Left lung (tissue), 14 donors: ENCODE measurements at places on chromosomes 16 and 17. TPM values are rescaled to one million over a fixed set of nuclear protein-coding genes. Genes with fewer than 3 reads are reported as not detected.
A peak's percentile ranks its signal among the peaks of the same experiment; 100 is the strongest.

The PPM1E gene
- polyA plus RNA-seq, result 0.68 TPM

GRCh38 chr16:20073203-20074098, at the start of gene GPR139:
GPR139 (minus strand) TSS chr16:20073890; CDS start chr16:20073616, 274 bp downstream.
- DNase-seq, result no peak

DNA sequence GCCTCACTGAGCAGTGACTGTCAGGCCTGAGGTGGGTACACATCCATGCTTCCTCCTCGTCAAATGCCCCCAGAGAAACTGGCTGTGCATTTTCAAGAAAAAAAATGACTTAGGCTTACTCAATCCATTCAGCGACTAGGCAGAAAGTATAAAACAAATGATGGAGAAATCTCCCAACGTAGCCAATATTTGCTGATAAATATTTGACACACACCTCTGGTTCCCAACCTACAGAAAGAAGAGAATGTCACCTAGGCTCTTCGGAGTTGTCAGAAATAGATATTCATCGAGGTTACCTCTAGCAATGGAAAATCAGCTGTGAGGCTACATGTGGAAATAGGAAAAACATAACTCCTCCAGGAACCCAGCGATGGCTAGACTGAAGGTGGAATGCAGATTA, 12.4 kb upstream of the TOM1L1 start:
- DNase-seq, result no peak

The ADGRG3 gene
- polyA plus RNA-seq, result 0.70 TPM

DNA sequence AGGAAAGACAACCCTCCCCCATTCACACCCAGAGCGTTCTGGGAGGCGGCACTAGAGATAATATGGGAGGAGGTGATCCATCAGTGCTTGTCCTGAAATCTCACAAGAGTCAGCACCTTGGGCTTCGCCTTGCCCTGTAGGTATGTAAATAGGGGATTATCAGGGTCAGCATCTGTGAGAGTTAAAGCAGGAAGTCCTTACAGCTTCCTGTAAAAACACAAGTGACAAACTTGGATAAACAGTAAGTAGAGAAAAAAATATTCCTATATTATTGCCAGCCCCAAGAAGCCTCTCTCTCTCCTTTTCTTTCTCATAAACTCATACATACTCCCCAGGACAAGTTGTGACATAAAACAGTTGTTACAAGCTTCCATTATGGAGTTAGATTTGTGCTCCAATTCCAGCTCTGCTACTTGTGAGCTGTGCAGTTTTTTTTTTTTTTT, 187.7 kb downstream of the MAF start:
- DNase-seq, result no peak

The NRN1L gene
- 1.1 TPM for polyA plus RNA-seq

The SCRN2 gene
- 36.6 TPM for polyA plus RNA-seq

- no peak for DNase-seq
These were observed 7.3 kb downstream of the CMTM4 start for GRCh38 chr16:66689282-66689681.

DNA sequence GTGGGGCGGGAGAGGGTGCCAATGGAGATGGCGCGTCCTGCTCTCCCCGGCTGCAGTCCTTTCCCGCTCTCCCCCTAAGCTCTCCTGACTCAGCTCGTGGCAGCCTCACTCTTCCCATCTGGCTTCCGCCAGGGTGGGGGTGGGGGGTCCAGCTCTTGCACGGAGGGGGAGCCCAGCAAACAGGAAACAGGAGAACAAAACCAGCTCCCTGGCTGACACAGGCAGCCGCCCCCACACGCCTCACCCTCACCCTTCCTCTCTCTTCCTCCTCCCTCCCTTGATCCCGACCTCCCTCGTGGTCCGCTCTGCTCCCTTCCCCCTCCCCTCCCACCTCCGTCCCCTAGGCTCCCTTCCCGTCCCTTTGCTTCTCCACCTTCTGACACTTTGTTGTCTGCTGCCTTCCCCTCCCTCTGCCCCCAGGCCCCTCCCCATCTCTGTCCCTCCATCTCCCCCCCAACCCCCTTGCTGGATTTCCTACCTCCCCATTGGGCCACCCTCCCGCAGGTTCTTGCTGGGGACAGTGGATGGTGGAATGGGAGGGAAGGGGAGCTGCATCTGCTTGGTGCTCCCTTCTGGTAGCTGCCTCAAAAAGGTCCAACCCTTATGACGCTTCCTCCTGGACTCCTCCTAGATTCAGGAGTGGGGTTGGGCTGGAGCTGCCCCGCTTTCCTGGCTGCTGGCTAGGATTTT, 23.7 kb downstream of the ARHGAP23 start:
- no peak for DNase-seq

DNA sequence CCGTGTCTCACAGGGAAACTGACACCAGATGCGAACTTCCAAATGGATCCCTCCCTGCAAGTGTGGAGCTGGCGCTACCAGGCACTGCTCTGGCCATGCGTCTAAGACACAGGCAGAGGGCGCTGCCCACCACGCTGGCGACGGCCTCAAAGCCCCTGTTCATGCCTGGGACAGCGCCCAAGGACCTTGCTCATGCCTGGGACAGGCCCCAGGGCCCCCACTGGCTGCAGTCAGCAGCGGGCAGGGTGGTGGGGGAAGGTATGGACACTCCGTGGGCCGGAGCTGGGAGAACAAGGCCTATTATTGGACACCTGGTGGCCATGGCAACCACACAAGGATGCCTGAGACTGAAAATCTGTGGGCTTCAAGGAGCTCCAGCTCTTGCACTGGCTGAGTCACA, 8.8 kb downstream of the ZG16B start:
- DNase-seq, result peak; percentile 78
